Renal pelvis (tissue), 12 donors: ENCODE measurements at places on chromosomes 7 and 10.

DNA sequence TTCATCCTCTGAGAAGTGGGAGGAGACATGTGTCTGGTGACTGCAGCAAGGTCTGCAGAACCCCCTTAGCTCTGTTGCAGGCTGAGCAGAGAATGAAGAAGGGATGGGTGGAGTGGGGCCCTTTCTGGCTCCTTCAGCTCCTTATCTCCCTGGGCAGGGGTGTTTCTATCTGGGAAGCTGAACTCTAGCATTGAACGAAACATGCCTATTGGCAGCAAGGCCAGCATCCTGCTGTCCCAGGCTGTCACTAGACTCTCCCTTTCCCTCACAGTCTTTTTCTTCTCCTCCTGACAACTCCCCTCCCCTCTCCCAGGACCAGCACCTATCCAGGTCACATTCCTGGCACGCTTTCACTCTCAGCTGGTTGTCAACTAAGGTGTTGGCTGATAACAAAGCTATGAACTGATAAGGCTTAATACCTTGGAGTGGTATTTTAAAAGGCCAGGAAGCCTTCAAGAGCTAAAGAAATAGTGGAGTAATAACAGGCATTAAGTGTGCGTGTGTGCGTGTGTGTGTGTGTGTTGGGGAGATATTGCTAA, 128.8 kb upstream of the FZD8 start:
- DNase-seq = no peak

GRCh38 chr10:28996947-28997551, 291.8 kb upstream of the LYZL1 start:
- DNase-seq = no peak

GRCh38 chr7:90569368-90569767, 26.8 kb upstream of the CDK14 start:
- DNase-seq = no peak

DNA sequence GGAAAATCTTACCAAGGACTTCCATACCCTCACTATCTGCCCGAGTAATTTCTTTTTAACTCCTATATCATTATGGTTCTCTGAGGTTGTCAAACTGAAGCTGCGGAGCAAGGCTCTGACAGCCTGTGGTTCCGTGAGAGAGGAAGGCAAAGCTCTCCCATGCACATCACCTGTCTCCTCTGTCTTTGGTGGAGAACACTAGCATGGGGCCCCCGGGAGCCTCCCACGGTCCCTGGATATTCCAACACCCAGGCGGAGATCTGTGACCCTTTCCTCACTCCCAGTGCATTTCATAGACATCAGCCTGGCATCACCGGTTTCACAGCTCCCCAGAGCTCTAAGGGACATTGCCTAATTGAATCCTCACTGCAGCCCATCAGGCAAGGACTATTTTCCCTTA, 10.4 kb downstream of the RBP4 start:
- DNase-seq = no peak

- DNase-seq = no peak
Observed at GRCh38 chr7:47358944-47359588, 222.8 kb downstream of the TNS3 start.

- no peak for DNase-seq
Observed at GRCh38 chr10:93397020-93397419, 85.1 kb downstream of the MYOF start.

GRCh38 chr7:2808891-2809665, 35.0 kb downstream of the GNA12 start:
- DNase-seq = no peak

- DNase-seq = no peak
Observed at GRCh38 chr10:1613511-1613910, 123.8 kb downstream of the ADARB2 start.

- no peak for DNase-seq
Observed at GRCh38 chr10:59303018-59303417, 59.3 kb downstream of the FAM13C start.

DNA sequence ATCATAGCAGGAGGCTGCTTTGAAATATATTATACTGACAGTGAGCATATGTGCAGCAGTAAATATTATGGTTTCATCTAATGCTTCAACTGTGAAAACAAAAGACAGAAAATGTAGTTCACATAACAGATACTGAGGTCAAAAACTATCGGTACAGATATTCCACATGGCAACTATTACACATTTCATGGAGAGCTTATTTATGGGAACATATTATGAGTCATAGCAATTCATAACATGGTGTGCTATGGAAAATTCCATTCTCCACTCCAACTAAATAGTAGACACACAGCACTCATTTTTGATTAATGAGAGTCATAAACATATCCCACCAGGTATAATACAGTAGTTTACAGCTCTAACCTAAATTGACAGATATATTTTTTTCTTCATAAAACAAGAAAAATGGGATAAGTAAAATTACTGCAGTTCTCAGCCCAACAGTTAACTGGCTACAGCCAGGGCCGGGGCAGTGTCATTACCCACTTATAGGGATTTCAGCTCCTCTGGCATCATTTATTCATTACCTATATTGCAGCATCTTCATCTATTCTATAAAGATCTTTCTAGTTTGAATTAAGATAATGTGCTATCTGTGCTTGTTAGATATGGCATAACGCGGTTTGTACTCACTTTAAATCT, 475.6 kb upstream of the KLF6 start:
- DNase-seq = no peak

GRCh38 chr10:86226781-86227201, 139.8 kb downstream of the GRID1 start:
- DNase-seq = no peak

DNA sequence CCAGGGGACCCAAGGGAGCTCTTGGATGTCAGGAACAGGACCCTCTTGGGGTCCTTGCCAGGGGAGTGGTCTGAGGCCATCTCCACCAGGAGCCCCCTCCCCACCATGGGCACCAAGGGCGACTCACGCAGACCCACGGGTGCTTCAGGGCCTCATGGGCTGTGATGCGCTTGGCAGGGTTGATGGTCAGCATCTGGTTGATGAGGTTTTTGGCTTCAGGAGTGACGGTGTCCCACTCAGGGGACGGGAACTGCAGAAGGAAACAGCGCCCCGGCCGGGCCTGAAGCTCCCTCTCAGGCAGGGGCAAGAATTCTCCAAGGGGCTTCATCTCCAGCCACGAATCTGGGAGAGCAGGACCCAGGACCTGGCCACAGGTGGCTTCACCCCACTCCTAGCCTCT, 41.3 kb downstream of the YKT6 start:
- no peak for DNase-seq

DNA sequence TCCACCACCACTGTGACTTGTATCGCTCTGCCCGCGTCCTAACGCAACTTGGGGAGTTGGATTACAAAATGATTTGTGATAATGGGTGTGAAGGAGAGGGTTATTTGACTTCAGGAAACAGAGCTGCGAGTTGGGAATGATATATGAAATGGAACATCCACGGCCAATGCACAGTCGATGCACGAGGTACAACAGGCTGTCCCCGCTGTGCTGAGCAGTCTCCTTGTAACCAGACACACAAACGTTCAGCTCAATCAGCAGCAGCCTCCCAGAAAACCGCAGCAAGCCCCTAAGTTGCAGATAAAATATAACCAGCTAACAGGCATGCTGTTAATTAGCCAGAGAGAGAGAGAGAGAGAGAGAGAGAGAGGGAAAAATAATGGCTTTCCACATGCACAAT, 332.7 kb upstream of the MGMT start:
- DNase-seq = no peak
